ENCODE measurements at places on chromosomes 6 and 20. TPM values are rescaled to one million over a fixed set of nuclear protein-coding genes. Genes with fewer than 3 reads are reported as not detected.
A peak's percentile ranks its signal among the peaks of the same experiment; 100 is the strongest.

DNA sequence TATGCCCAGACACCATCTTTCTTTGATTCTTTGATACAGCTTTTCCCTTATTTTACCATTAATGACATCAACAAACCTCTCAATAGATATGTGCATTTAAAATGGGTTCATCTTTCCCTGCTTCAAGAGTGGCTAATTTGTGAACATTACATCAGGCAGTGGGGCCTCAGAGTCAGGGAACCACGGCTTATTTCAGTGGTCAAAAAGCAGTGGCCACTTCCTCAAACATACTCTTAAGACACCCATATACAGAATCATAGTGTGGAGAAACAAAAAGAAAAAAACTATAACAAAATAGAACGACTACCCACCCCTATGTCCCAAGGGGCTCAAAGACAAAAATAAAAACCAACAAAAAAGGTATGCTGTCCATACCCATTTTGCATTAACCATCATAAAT, 12.9 kb downstream of the SALL4 start:
- no peaks in the 10 kb centered on the region for H3K27me3 ChIP-seq
- no peaks in the 10 kb centered on the region for H3K4me1 ChIP-seq
- H3K27ac ChIP-seq: no peak overlapping the region
- DNase-seq: no peak

GRCh38 chr6:155493694-155494143, 38.1 kb upstream of the NOX3 start:
- H3K27ac ChIP-seq: no peak overlapping the region

GRCh38 chr6:146857980-146858347, 259.2 kb downstream of the ADGB start:
- no peaks in the 10 kb centered on the region for H3K27me3 ChIP-seq
- peaks cover 18% of the 10 kb centered on the region for H3K4me1 ChIP-seq
- no peaks in the 10 kb centered on the region for H3K36me3 ChIP-seq
- peak overlapping the region; percentile 79 for H3K4me3 ChIP-seq
- DNase-seq: no peak
- H3K27ac ChIP-seq: peak overlapping the region; percentile 67

GRCh38 chr6:17725083-17725482, 18.4 kb upstream of the NUP153 start:
- no peaks in the 10 kb centered on the region for H3K36me3 ChIP-seq
- H3K27me3 ChIP-seq: peaks cover 3% of the 10 kb centered on the region
- H3K4me3 ChIP-seq: peak overlapping the region; percentile 38
- H3K27ac ChIP-seq: peak overlapping the region; percentile 93

GRCh38 chr6:134103006-134103405, 50.6 kb upstream of the SLC2A12 start:
- H3K4me3 ChIP-seq: no peak overlapping the region
- peaks cover 6% of the 10 kb centered on the region for H3K27me3 ChIP-seq
- DNase-seq: no peak
- no peak overlapping the region for H3K27ac ChIP-seq
- no peaks in the 10 kb centered on the region for H3K36me3 ChIP-seq

DNA sequence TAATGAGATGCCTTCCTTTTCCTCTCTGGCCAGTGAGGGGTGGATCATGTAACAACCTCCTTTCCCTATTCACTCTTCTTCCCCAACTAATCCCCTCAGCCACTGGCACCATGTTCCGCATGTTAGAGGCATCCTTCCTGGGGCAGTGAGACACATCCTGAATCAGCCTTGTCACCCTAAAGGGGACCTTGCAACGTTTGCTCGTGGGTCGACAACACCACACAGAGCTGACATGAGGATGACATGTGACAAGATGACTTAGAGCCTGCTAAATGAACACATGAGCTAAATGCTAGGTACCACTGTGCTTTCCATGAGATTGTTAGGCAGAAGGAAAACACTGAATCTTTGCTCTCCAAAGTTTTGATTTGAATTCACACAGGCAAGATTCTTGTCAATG, 129.2 kb downstream of the ATXN1 start:
- DNase-seq: no peak
- no peaks in the 10 kb centered on the region for H3K36me3 ChIP-seq
- no peaks in the 10 kb centered on the region for H3K27me3 ChIP-seq

- no peaks in the 10 kb centered on the region for H3K36me3 ChIP-seq
- no peak overlapping the region for H3K4me3 ChIP-seq
- H3K4me1 ChIP-seq: no peaks in the 10 kb centered on the region
- no peaks in the 10 kb centered on the region for H3K27me3 ChIP-seq
- DNase-seq: no peak
These were observed 9.3 kb upstream of the JPH2 start for GRCh38 chr20:44196271-44196670.

GRCh38 chr6:137488150-137489045, 5.8 kb downstream of the OLIG3 start:
- H3K27me3 ChIP-seq: peaks cover 30% of the 10 kb centered on the region
- H3K4me1 ChIP-seq: peaks cover 33% of the 10 kb centered on the region
- peaks cover 4% of the 10 kb centered on the region for H3K36me3 ChIP-seq
- peak; percentile 29 for DNase-seq

- H3K27ac ChIP-seq: no peak overlapping the region
- peaks cover 4% of the 10 kb centered on the region for H3K27me3 ChIP-seq
These were observed 88.4 kb upstream of the ESR1 start for GRCh38 chr6:151719070-151719469.

DNA sequence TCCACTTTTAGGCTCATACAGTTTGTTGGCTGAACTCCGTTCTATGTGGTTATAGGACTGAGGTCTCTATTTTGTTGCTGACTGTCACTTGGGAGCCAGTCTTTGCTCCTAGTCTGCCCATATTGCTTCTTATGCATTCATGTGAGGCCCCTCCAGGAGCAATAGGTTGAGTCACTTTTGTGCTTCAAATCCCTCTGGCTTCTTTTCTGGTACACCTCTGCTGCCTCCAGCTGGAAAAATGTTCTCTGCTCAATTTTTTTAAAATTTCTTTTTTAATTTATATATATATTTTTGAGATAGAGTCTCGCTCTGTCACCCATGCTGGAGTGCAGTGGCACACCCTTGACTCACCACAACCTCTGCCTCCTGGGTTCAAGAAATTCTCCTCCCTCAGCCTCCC, 42.7 kb upstream of the NOX3 start:
- H3K27ac ChIP-seq: no peak overlapping the region
- peaks cover 3% of the 10 kb centered on the region for H3K36me3 ChIP-seq
- H3K27me3 ChIP-seq: no peaks in the 10 kb centered on the region
- H3K4me1 ChIP-seq: peaks cover 4% of the 10 kb centered on the region
- no peak overlapping the region for H3K4me3 ChIP-seq

The ZNF217 gene
- 64.7 TPM for total RNA-seq

The MAP7 gene
- total RNA-seq: 2.2 TPM

The SEMG1 gene
- total RNA-seq: not detected

All from glutamatergic neuron (in vitro differentiated cells).